ENCODE measurements at places on chromosomes 3 and 15. TPM values are rescaled to one million over a fixed set of nuclear protein-coding genes. Genes with fewer than 3 reads are reported as not detected.

- no peak overlapping the region for H3K27ac ChIP-seq
- peaks cover 58% of the 10 kb centered on the region for H3K36me3 ChIP-seq
- DNase-seq: no peak
- H3K4me3 ChIP-seq: no peak overlapping the region
- no peaks in the 10 kb centered on the region for H3K4me1 ChIP-seq
- no peaks in the 10 kb centered on the region for H3K27me3 ChIP-seq
Observed at GRCh38 chr15:22936577-22937472, 43.3 kb downstream of the CYFIP1 start.

DNA sequence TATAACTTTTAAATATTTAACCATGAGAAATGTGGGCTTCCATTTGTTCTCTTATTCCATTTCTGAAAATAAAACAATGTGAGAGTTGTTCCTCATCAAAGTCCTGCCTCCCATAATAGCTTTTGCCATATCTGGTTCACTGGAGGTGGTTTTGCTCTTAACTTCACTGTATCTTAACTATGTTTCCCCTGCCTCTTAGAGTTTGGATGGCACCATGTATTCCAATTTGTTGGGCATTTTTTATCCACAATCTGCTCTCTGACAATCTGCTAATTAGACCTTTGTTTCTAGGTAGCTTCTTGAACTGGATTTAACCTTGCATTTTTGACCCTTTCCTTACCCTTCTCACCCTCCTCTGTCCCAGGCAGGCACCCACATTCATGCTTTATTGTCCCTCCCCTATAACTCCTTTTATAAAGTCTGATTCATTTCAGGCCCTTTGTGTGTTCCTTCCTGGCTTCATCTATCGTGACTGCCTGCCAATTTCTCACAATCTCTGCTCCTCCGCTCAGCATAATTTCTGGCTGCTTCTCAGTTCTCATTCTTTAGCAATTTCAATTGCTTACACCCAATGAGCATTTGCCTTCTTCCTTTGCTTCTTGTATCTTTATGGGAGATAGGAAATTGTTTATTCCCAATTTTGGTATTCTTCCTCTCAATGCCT lies 144.2 kb upstream of the ARHGEF26 start:
- no peaks in the 10 kb centered on the region for H3K36me3 ChIP-seq
- H3K4me1 ChIP-seq: peaks cover 5% of the 10 kb centered on the region
- no peak overlapping the region for H3K4me3 ChIP-seq
- H3K27ac ChIP-seq: no peak overlapping the region
- H3K27me3 ChIP-seq: no peaks in the 10 kb centered on the region

DNA sequence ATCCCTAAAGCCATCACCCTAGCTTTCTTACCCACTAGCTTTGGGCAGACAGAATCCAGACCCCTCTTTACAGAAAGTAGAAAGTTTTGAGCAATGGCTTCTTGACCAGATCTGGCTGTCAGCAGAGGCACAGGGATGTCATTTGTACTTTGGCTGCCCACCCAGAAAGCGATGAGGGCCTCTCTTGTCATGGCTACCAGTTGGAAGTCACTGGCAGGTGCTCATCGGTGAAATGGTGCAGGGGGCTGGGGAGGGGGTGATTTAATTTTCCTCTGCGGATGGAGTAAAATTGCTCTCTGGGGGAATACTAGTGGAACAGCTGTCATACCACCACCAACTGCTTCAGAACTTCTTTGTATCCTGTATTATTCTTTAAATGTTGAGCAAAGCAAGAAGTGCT lies 393.7 kb downstream of the LSAMP start:
- H3K36me3 ChIP-seq: no peaks in the 10 kb centered on the region
- H3K27me3 ChIP-seq: no peaks in the 10 kb centered on the region
- no peak for DNase-seq
- H3K27ac ChIP-seq: no peak overlapping the region
- no peak overlapping the region for H3K4me3 ChIP-seq

GRCh38 chr3:159668990-159669476 lies 319.6 kb upstream of the IL12A start:
- H3K36me3 ChIP-seq: no peaks in the 10 kb centered on the region
- DNase-seq: peak; percentile 70
- no peaks in the 10 kb centered on the region for H3K27me3 ChIP-seq
- H3K4me3 ChIP-seq: no peak overlapping the region

DNA sequence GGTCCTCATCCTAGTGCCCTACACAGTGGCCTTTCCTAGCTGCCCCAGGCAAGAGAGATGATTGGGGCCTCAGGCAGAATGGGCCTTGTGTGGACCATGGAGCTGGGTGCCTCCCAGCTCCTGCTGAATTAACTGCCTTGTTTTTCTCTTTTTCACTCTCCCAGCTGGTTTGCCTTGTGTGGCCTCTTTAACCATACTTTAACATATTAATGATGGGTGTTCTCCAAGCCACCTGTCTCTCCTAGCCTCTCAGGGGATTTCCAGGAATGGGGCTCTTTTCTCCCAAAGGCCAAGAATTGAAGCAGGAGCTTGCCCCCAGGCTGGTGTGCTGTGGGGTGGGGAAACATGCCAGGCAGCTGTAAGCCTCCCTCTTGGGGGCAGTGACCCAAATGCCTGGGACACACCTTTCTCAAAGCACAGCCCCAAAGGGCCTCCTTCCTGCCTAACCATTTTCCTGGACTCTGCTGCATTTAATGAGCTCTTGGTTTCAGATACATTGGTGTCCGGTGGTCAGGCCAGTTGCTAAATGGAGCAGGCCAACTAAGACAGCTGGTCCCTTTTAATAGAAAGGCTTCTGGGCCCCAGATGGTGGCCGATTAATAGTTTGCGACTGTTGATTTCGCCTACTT lies 5.6 kb downstream of the ALPK3 start:
- DNase-seq: no peak
- peak overlapping the region; percentile 32 for H3K27ac ChIP-seq
- H3K4me1 ChIP-seq: peaks cover 31% of the 10 kb centered on the region

GRCh38 chr3:124786511-124787241 lies 56.4 kb downstream of the UMPS start:
- no peaks in the 10 kb centered on the region for H3K27me3 ChIP-seq
- no peaks in the 10 kb centered on the region for H3K36me3 ChIP-seq
- peaks cover 3% of the 10 kb centered on the region for H3K4me1 ChIP-seq
- peak; percentile 59 for DNase-seq

DNA sequence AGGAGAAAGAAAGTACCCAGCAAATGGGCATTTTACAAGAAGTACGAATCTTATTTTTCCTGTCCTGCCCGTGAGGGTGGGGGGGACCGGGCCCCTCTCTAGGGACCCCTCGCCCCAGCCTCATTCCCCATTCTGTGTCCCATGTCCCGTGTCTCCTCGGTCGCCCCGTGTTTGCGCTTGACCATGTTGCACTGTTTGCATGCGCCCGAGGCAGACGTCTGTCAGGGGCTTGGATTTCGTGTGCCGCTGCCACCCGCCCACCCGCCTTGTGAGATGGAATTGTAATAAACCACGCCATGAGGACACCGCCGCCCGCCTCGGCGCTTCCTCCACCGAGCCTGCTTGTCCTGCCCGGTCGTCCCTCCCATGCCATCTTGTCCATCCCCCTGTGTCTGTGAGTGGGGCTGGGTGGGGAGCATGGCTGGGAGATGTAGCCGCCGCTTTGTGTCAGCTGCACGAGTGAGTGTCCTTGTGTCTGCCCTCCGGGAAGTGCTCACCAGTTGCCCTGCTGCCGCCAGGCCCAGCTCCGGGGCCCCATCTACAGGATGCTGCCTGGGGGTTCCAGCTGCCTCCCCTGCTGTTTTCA lies 9.7 kb upstream of the LMAN1L start:
- peaks cover 4% of the 10 kb centered on the region for H3K36me3 ChIP-seq
- peaks cover 7% of the 10 kb centered on the region for H3K4me1 ChIP-seq
- no peaks in the 10 kb centered on the region for H3K27me3 ChIP-seq
- no peak overlapping the region for H3K4me3 ChIP-seq
- H3K27ac ChIP-seq: no peak overlapping the region
- DNase-seq: no peak

DNA sequence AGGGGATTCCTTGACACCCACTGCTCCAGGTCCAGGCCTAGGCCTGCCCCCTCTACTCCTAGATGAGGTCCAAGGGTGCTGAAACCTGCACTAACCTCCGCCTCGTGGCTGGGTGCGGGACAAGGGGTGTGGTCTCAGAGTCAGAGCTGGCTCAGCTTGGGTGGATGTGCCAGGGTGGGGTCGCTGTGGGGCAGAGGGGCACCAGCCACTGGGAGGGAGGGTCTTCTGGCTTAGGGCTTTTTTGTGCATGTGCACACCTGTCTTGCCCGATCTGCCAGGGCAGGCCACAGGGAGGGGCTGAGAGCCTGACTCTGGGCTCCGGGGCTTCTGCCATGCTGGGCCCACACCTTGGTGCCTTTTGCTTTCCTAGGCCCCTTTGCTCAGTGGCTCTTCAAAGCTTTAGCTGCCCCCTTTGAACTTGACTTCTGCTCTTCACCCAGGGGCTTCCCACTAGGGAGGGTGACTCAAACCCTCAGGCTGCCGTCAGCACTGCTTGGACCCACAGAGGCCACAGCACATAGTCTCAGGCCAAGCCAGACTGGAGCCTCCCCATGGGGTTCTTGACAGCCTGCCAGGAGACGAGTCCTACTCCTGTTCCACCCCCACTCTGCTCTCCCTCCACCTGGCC lies 73.0 kb downstream of the KLF13 start:
- no peaks in the 10 kb centered on the region for H3K27me3 ChIP-seq
- H3K27ac ChIP-seq: no peak overlapping the region
- H3K4me3 ChIP-seq: no peak overlapping the region
- no peaks in the 10 kb centered on the region for H3K36me3 ChIP-seq

DNA sequence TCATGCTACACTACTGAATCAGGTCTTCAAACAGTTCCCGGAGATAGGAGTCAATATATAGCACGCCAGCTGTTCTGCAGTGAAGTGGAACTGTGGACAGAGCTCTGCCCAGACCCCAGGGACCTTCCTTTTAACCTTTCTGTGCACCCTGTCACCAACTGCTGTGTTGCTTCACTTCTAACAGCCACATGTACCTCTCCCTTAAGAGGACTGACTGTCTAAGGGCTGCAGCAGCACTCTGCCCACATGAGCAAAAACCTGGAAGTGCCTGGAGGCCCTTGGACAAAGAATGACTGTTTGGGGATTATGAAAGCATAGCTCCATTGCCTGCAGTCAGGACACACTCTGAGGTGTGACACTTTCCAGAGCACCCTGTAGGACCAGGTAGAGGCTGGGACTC lies 88.3 kb upstream of the CTNNB1 start:
- no peak overlapping the region for H3K4me3 ChIP-seq
- no peaks in the 10 kb centered on the region for H3K36me3 ChIP-seq
- peaks cover 5% of the 10 kb centered on the region for H3K4me1 ChIP-seq
- H3K27ac ChIP-seq: no peak overlapping the region
- H3K27me3 ChIP-seq: no peaks in the 10 kb centered on the region

- H3K4me1 ChIP-seq: peaks cover 19% of the 10 kb centered on the region
- peak; percentile 51 for DNase-seq
- no peak overlapping the region for H3K27ac ChIP-seq
Observed at GRCh38 chr3:4845882-4846281, 133.4 kb upstream of the BHLHE40 start.

DNA sequence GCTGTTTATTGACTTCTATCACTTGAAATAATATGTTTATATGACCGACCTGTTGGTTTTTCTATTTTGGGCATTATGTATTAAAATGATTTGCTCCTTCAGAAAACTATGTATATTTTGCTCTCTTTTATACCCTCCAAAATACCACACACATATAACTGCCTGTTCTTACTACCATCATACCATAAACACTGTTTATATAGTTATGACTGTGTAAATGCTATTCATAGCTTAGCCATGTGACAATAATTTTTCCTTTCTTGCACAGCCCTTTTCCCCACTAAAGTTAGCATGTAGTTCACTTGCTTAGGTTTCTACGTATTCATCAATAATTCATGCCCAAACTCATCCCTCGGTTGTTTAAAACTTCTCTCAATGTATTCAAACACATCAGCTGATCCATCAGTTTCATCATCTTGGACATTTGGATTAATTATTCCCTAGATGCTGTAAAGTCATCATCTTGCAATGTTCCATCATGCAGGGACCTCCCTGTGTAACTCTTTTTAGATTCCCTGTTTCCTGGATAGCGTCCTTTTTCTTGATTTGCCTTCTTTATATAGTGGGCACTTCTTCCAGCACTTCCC lies 8.2 kb upstream of the RYK start:
- H3K4me1 ChIP-seq: no peaks in the 10 kb centered on the region
- H3K27me3 ChIP-seq: peaks cover 4% of the 10 kb centered on the region
- H3K27ac ChIP-seq: no peak overlapping the region
- DNase-seq: no peak
- H3K4me3 ChIP-seq: no peak overlapping the region

DNA sequence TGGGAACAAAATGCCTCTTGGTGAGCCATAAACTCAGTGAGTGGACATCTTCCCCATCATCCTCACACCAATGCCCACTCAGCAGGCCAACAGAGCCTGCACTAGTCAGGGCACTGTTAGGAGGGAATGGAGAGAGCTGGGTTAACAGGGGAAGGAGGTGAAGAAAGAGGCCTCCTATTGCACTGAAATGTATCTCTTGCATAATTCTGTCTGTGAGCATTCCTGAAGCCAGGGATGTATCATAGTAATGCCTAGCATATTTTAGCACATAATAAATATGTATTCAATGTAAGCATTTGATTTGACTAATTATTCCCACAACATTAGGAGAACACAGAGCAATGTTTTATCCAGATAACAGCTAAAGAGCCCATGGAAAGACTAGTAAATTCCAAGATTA lies 81.2 kb downstream of the ANO10 start:
- no peaks in the 10 kb centered on the region for H3K27me3 ChIP-seq
- DNase-seq: no peak
- no peak overlapping the region for H3K27ac ChIP-seq
- no peaks in the 10 kb centered on the region for H3K4me1 ChIP-seq
- H3K4me3 ChIP-seq: no peak overlapping the region

- no peaks in the 10 kb centered on the region for H3K36me3 ChIP-seq
- no peak overlapping the region for H3K27ac ChIP-seq
- no peak for DNase-seq
- H3K27me3 ChIP-seq: no peaks in the 10 kb centered on the region
- peaks cover 3% of the 10 kb centered on the region for H3K4me1 ChIP-seq
- H3K4me3 ChIP-seq: no peak overlapping the region
Observed at GRCh38 chr15:42138411-42138810, 18.0 kb downstream of the PLA2G4F start.

DNA sequence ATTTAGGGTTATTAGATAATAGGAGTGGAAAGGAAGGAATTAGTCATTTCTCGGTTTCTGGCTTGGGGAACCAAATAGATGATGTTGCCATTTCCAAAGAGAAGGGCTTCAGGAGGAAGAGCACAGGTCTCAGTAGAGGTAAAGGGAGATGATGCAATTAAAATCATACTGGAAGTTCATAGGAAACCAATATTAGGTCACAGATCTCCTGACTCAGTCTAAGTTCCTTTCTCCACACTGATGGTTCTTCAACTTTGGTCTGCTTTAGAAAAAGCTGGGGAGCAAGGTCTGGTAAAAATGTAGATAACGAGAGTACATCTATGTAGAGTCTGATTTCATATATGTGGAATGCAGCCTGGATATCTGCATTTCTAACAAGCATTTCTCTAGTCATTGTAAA lies 130.9 kb downstream of the POLQ start:
- H3K4me1 ChIP-seq: no peaks in the 10 kb centered on the region
- no peak overlapping the region for H3K4me3 ChIP-seq
- no peaks in the 10 kb centered on the region for H3K36me3 ChIP-seq
- H3K27ac ChIP-seq: no peak overlapping the region
- DNase-seq: no peak

GRCh38 chr15:83695246-83695645 lies 41.3 kb downstream of the ADAMTSL3 start:
- H3K27ac ChIP-seq: no peak overlapping the region
- H3K4me1 ChIP-seq: no peaks in the 10 kb centered on the region
- no peak for DNase-seq
- H3K4me3 ChIP-seq: no peak overlapping the region

GRCh38 chr3:71064956-71065763 lies 518.4 kb downstream of the FOXP1 start:
- peaks cover 22% of the 10 kb centered on the region for H3K4me1 ChIP-seq
- H3K4me3 ChIP-seq: peak overlapping the region; percentile 65
- H3K36me3 ChIP-seq: no peaks in the 10 kb centered on the region
- DNase-seq: peak; percentile 67

Gene SLC15A2
- 0.34 TPM for polyA plus RNA-seq

Gene PLA2G4D
- polyA plus RNA-seq: 0.18 TPM

Gene C15orf61
- polyA plus RNA-seq: 4.5 TPM

Gene ANKRD34C
- 0.01 TPM for polyA plus RNA-seq

Data from small intestine (tissue), 16 donors.